ENCODE measurements at places on chromosomes 7 and 10. TPM values are rescaled to one million over a fixed set of nuclear protein-coding genes. Genes with fewer than 3 reads are reported as not detected.

The OLAH gene
- total RNA-seq, result not detected

The HYAL4 gene
- not detected for total RNA-seq

The NXPH1 gene
- total RNA-seq, result not detected

The CTNNA3 gene
- not detected for total RNA-seq

The PTPRN2 gene
- 1.5 TPM for total RNA-seq

The MRPL32 gene
- 34.2 TPM for total RNA-seq

The SPDYE2 gene
- total RNA-seq, result 0.47 TPM

The ATOH7 gene
- total RNA-seq, result not detected

The UTF1 gene
- total RNA-seq, result not detected

The VWA2 gene
- total RNA-seq, result not detected

The RELN gene
- total RNA-seq, result not detected

The ZNF488 gene
- not detected for total RNA-seq

The HOXA4 gene
- 0.24 TPM for total RNA-seq

The LDB3 gene
- 0.07 TPM for total RNA-seq

The TFAM gene
- total RNA-seq, result 38.4 TPM

The OR2A1 gene
- total RNA-seq, result not detected

The SH2D4B gene
- 0.12 TPM for total RNA-seq
